ENCODE measurements at places on chromosomes 3 and 15.

- DNase-seq = no peak
Measured at GRCh38 chr15:40037721-40038120, 1.3 kb downstream of the SRP14 start.

DNA sequence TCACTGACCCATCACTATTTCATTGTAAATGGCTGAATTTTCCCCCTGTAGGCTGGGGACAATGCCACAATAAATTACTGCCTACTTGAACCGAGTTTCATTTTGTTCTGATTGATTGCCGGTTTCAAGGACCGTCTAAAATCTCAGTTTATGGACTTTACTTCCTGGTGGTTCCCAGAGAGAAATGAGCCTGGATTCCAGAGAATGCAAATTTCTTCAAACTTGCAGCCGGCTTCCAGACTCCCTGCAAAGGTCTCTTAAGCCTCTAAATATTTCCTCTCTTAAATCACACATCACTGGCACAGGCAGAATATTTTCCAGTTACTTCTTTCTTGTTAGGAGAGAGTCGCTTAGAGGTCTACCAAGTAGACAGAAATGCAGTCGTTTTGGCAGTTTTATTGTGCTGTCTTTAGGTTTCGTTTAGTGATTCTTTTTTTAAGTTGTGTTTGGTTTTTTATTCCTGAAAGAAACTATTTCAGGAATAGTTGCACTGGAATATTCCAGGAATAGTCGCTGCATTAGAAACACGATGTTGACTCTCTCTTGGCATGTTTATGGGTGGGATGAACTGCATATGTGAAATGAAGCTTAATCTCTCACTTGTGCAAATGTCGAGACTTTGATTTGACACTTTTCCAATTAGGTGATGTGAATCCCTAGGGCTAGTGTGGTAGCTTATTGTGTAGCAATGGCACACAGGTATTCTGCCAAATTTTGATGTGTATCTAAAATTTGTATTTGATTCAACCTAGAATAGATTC, 284.1 kb upstream of the NR2E3 start:
- no peak for DNase-seq

- DNase-seq = no peak
Measured at GRCh38 chr3:119420196-119420595, 43.2 kb downstream of the TMEM39A start.

GRCh38 chr3:150447631-150448465, 39.8 kb downstream of the TSC22D2 start:
- DNase-seq = no peak

- DNase-seq = peak; percentile 11
Measured at GRCh38 chr3:172709774-172710663, 848 bp downstream of the NCEH1 start.

DNA sequence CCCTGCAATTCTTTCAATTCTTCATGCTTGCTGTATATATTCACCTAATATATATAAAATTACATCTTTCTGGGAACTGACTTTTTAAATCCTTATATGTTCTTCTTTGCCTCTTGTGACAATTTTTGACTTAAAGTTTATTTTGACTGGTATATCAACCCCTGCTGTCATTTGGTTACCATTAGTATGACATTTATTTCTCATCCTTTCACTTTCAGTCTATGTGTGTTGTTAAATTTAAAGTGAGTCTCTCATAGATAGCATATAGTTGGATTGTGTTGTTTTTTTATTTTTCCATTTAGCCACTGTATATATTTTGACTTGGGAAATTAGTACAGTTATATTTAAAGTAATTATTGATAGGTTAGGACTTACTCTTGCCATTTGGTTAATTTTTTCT, 194.9 kb downstream of the DPH6 start:
- no peak for DNase-seq

DNA sequence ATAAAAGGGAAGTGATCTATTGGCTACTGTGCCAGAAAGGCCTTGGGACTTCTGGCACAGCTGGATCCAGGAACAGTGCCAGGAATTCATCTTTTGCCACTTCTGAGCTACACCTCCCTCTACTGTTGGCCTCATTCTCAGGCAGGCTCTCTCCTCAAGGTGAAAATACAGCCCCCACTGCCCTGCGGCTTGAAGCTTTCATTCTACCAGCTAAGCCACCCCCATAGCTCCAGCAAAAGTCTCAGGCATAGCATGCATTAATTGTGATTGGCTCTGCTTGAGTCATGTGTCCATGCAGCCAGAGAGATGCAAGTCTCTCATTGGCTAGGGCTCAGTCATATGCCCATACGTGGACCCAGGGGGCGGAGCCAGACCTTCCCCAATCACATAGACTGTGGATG, 142.4 kb downstream of the TPRA1 start:
- no peak for DNase-seq

Measured in NCI-H187 treated with DMSO at 0.1 percent for 48 hours (cell line).